AG04450 (cell line): ENCODE measurements at places on chromosomes 11 and 22.

DNA sequence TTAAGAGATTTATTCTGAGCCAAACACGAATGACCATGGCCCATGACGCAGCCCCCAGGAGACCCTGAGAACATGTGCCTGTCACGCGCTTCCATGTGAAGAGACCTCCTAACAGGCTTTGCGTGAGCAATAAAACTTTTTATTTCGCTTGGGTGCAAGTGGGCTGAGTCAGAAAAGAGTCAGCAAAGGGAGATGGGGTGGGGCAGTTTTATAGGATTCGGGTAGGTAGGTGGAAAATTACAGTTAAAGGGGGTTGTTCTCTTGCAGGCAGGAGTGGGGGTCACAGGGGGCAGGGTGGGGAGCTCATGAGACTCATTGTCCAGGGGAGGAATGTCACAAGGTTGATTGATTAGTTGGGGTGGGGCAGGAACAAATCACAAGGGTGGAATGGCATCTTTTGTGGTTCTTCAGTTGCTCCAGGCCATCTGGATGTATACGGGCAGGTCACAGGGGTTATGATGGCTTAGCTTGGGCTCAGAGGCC is 77.2 kb upstream of the FTH1 start:
- DNase-seq = no peak

DNA sequence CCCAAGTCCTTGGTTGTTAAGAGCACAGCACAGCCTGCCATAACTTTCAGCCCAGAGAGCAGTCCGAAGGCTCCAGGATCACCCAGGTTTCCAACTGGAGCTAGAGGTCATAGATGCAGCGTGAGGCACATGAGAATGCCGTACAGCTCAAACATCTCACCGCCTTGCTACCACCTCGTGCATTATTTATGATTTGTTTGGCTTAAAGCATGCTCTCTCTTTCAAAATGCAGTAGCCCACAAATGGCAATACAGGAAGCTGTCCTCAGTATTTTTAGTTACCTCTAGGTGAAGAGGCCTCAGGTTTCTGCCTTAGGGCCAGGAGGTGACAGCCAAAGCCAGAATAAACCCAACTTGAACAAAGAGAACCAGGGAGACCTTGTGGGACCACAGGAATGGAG is 14.4 kb downstream of the SCN3B start:
- no peak for DNase-seq

DNA sequence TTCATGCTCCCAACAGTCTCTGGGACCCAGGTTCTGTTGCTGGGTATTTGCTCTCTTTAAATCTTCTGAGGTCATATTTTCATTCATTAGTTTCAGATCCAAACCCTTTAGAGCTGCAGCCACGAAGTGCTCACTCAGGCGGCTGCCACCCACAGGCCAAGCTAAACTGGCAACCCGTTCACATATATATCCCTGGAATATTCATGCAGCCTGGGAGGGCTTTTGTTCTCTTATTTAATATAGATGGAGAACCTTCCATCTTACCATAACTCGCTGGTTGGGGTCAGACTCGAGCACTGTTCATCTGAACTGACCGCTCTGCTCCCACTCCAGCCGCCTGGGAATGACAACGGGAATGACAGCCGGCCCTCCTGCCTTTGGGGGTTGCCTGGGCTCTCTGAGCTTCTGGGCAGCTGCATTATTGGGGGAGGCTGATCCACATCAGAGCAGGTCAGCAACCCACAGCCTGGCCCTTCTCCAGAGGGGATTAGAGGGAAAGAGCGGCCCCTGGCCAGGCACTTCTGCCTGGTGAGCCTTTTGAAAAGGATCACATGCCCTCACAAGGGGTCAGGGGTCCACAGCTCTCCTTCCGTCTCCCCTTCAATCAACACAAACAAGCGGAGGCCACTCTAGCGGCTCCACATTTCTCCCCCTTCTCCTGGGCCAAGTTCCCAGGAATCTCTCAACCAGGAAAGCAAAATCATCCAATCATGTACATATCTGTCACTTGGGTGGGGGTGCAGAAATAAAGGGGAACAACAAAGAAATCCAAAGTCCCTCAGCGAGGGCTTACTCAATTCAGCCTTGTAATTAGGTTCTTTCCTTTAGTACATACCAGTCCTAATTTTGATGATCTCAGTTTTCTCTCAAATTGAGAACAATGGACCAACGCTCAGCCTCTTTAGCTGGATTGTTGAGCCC is 11.8 kb downstream of the TMEM184B start:
- DNase-seq = no peak

DNA sequence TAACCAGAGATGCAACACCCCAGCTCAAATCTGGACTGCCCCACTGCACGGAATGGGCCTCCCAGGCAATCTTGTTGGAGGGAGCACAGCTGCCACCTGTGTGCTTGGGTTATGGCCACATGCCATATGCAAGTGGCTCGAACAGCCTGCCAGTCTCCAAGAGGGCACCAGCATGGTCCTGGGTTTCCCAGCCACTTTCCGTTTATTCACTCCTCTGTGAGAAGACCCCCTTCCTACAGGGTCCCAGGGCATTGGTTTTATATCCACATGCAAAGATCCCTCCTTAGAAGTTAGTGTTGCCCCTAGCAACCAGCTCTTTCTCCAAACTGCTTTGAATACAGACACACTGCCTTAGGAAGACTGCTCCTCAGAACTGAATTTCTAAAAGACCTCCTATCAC is 487.8 kb downstream of the BUD13 start:
- DNase-seq = no peak

- DNase-seq = no peak
These were observed 88.6 kb downstream of the PLEKHA7 start for GRCh38 chr11:16925561-16926065.

DNA sequence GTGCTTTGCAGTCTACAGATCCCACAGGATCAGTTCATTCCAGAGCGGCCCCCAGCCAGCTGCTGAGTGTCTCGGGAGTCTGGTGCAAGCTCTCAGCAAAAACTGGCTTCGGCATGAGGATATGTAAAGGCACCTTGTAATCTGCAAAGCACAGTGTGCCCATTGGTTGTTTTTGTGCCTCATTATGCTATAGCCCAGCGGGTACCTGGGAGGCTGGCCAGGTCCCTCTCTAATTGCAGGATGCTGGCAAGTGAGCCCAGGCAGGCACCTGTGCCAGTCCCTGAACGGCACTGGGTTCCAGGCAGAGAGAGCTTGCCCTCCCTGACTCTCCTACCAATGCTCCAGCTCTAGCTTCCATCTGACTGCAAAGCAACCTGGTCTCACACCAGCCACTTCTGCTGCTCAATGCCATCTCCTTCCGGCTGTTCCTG is 128.7 kb downstream of the DSCAML1 start:
- DNase-seq = no peak
